SK-N-SH (cell line): ENCODE measurements at places on chromosomes 7 and 10. TPM values are rescaled to one million over a fixed set of nuclear protein-coding genes. Genes with fewer than 3 reads are reported as not detected.

ZNRF2 gene
- polyA plus RNA-seq, result 3.8 and 4.0 TPM in 2 replicates

TLL2 gene
- 0.28 and 0.36 TPM in 2 replicates for polyA plus RNA-seq

SLC18A3 gene
- polyA plus RNA-seq, result 1.7 TPM in 2 replicates

POLR2J2 gene
- polyA plus RNA-seq, result 3.5 and 4.8 TPM in 2 replicates

FAM237B gene
- polyA plus RNA-seq, result 0.02 and 0.03 TPM in 2 replicates

OGDHL gene
- polyA plus RNA-seq, result 25.4 and 32.6 TPM in 2 replicates

FAM13C gene
- 7.0 and 7.6 TPM in 2 replicates for polyA plus RNA-seq

PLXDC2 gene
- 2.5 and 3.0 TPM in 2 replicates for polyA plus RNA-seq

EGFR gene
- polyA plus RNA-seq, result 30.7 and 37.6 TPM in 2 replicates

DNA sequence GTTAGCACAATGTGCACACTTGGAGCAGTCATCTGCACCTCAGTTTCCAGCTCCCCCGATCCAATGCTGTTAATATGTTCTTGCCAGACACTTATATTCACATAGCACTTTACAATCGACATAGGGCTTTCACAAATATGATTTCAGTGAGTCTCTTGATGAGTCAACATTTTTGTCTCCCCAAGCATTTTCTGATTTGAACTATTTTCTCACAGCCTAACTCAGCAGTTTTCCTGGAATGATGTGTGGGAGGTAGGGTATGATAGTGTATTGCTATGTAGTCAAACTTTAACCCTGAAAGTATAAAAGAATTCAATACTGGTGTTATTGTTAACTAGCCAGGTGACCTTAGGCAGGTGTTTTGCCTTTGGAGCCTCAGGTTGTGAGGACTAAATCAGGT is 82.5 kb upstream of the LRGUK start:
- no peak overlapping the region for H3K27ac ChIP-seq
- peaks cover 9% of the 10 kb centered on the region; the same call in 1 of the 2 replicates for H3K36me3 ChIP-seq
- no peaks in the 10 kb centered on the region for H3K27me3 ChIP-seq
- no peak overlapping the region for H3K4me3 ChIP-seq
- peaks cover 29% of the 10 kb centered on the region for H3K4me1 ChIP-seq

DNA sequence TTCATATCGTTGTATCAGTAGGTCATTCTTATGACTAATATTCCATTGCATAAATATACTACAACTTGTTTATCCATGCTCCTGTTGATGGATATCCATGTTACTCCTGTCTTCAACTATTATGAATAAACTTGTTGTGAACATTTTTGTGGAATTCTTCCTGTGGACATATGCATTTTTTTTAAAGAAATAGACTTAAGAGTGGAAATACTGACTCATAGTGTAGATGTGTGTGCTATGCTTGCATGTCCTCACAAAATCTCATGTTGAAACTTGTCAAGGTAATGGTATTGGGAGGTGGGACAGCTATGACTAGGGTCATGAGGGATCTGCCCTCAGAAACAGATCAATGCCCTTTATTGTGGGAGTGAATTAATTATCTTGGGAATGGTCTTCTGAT is 240.5 kb upstream of the PRSS58 start:
- no peaks in the 10 kb centered on the region for H3K4me1 ChIP-seq
- H3K4me3 ChIP-seq, result no peak overlapping the region
- DNase-seq, result no peak
- no peaks in the 10 kb centered on the region for H3K36me3 ChIP-seq
- H3K27me3 ChIP-seq, result peaks cover 35% of the 10 kb centered on the region; the same call in 1 of the 2 replicates

- no peak overlapping the region for H3K4me3 ChIP-seq
- DNase-seq, result no peak
- no peaks in the 10 kb centered on the region for H3K36me3 ChIP-seq
- peak overlapping the region; percentile 68; the same call in 1 of the 2 replicates for H3K27ac ChIP-seq
- no peaks in the 10 kb centered on the region for H3K27me3 ChIP-seq
These were observed 63.4 kb downstream of the DIP2C start for GRCh38 chr10:625751-626711.

DNA sequence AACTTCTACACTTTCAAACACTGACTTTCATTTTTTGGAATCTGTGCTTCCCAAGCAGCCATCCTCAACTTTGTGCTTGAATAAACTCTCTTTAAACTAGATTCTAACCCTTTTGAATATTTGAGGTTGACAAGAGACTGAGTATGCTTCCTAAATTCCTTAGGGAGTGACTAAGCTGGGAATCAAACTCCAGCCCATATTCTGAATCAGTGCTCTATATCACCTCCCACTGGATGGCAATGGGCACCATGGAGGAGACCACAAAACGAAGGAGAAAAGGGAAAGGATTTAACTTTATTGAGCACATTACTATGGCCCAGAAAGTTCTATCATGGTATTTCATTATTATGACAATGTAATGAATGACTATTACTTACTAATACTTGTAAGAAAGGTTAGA is 17.2 kb upstream of the SLC26A4 start:
- H3K4me1 ChIP-seq, result peaks cover 3% of the 10 kb centered on the region; the same call in 1 of the 2 replicates
- no peaks in the 10 kb centered on the region for H3K36me3 ChIP-seq
- no peak for DNase-seq
- H3K27ac ChIP-seq, result peak overlapping the region; percentile 32
- no peak overlapping the region for H3K4me3 ChIP-seq

- no peak for DNase-seq
- H3K4me1 ChIP-seq, result no peaks in the 10 kb centered on the region
- no peak overlapping the region for H3K27ac ChIP-seq
These were observed 120.3 kb downstream of the GATA3 start for GRCh38 chr10:8174762-8175161.

GRCh38 chr10:124174673-124175645 is 81.6 kb upstream of the CHST15 start:
- no peak overlapping the region for H3K4me3 ChIP-seq
- no peak for DNase-seq
- no peaks in the 10 kb centered on the region for H3K27me3 ChIP-seq
- no peak overlapping the region for H3K27ac ChIP-seq

- no peak for DNase-seq
- H3K4me1 ChIP-seq, result no peaks in the 10 kb centered on the region
- no peak overlapping the region for H3K27ac ChIP-seq
- H3K27me3 ChIP-seq, result no peaks in the 10 kb centered on the region
- no peaks in the 10 kb centered on the region for H3K36me3 ChIP-seq
- no peak overlapping the region for H3K4me3 ChIP-seq
These were observed 3.6 kb downstream of the R3HCC1L start for GRCh38 chr10:98138031-98138430.

- H3K27me3 ChIP-seq, result peaks cover 50% of the 10 kb centered on the region
- no peak overlapping the region for H3K27ac ChIP-seq
- H3K4me3 ChIP-seq, result no peak overlapping the region
These were observed 4.2 kb downstream of the AHR start for GRCh38 chr7:17302575-17303142.

DNA sequence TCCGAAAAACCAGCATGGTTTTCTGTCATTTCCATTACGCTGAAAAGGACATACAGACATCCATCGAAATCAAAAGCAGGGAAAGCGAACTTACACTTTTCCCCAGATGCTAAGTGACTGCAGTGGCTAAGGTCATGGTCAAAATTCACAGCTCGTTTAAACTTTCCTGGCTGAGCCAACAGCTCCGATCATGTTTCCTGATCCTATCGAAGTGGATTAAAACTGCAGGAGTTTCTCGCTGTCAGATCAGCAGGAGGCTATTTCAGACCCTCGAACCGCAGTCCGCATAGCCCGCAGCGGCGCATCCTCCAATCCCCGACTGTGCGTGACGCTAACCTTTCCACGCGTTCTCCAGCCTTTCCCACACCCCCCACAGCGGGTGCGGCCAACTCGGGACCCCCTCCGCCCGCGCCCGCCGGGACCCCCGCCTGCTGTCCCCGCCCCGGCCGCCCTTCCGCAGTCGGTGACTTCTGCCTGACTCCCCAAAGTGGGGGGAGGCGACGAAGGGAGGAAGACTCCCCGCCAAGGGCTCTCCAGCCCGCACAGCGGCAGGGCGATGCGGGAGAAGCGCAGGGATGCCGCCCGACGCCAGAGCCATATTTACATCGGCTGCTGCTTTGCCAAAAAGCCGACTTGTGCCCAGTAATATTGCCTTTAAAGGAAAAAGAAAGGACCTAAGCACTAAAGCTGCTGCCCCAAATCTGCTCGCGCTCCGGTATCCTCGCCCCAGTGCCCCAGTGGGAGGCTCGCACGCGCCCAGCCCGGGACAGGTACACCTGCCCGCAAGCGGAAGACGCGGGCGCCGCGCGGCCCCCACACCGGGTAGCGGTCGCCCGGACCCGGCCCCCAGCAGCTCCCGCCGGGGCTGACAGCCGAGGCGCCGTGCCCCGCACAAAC is 1.2 kb downstream of the PIP4K2A start:
- no peaks in the 10 kb centered on the region for H3K36me3 ChIP-seq
- H3K27me3 ChIP-seq, result no peaks in the 10 kb centered on the region
- H3K27ac ChIP-seq, result no peak overlapping the region; the same call in 1 of the 2 replicates
- peak overlapping the region; percentile 96 for H3K4me3 ChIP-seq

- H3K36me3 ChIP-seq, result no peaks in the 10 kb centered on the region
- no peaks in the 10 kb centered on the region; the same call in 1 of the 2 replicates for H3K4me1 ChIP-seq
- DNase-seq, result no peak
- no peak overlapping the region for H3K4me3 ChIP-seq
- H3K27me3 ChIP-seq, result no peaks in the 10 kb centered on the region
- H3K27ac ChIP-seq, result no peak overlapping the region
These were observed 95.0 kb downstream of the KLF6 start for GRCh38 chr10:3689871-3690510.

DNA sequence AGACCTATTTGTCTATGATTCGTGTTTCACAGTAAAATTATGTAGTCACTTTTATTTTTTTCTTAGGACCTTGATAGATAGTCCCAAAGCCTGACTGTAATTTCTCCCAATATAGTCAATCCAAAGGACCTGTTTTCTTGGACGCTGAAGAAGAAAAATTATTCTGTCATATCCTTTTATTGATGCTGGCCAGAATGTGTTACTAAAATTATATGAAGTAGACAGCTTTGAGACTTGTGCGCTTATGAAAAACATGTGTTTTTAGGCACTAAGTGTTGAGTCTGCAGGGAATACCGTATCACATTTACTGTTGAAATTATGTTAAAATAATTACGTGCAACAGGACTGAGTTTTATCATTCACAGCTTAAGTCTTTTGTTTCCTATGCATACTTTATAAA is 17.9 kb downstream of the TES start:
- no peak for DNase-seq
- no peak overlapping the region for H3K4me3 ChIP-seq
- H3K27me3 ChIP-seq, result no peaks in the 10 kb centered on the region; the same call in 1 of the 2 replicates
- H3K4me1 ChIP-seq, result peaks cover 48% of the 10 kb centered on the region; the same call in 1 of the 2 replicates
- peak overlapping the region; percentile 98 for H3K27ac ChIP-seq

DNA sequence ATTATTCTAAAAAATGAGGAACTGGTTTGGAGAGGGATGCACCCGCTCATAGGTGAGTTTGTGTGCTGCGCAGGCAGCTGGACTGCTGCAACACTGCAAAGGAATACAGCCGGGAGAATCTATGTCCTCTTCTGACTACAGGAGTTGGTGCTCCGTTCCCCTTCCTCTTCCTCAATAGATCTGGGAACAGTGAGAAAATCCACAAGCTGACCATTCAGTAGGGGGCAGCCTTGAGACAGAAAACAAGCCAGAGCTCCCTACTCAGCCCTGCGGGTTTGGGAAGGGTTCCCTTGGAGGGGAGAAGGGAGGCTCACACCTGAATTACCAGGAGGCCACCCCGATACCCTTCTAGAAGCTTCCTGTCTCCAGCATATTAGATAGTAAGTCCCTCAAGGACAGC is 87.3 kb upstream of the FOXI2 start:
- no peaks in the 10 kb centered on the region for H3K4me1 ChIP-seq
- H3K36me3 ChIP-seq, result no peaks in the 10 kb centered on the region
- H3K27me3 ChIP-seq, result no peaks in the 10 kb centered on the region
- no peak overlapping the region for H3K27ac ChIP-seq
- peak; percentile 1 for DNase-seq
- H3K4me3 ChIP-seq, result no peak overlapping the region

- H3K27me3 ChIP-seq, result no peaks in the 10 kb centered on the region
- peak overlapping the region; percentile 77; the same call in 1 of the 2 replicates for H3K27ac ChIP-seq
- peaks cover 46% of the 10 kb centered on the region for H3K4me1 ChIP-seq
- no peak overlapping the region for H3K4me3 ChIP-seq
These were observed 12.0 kb downstream of the INPP5F start for GRCh38 chr10:119737823-119738222.

DNA sequence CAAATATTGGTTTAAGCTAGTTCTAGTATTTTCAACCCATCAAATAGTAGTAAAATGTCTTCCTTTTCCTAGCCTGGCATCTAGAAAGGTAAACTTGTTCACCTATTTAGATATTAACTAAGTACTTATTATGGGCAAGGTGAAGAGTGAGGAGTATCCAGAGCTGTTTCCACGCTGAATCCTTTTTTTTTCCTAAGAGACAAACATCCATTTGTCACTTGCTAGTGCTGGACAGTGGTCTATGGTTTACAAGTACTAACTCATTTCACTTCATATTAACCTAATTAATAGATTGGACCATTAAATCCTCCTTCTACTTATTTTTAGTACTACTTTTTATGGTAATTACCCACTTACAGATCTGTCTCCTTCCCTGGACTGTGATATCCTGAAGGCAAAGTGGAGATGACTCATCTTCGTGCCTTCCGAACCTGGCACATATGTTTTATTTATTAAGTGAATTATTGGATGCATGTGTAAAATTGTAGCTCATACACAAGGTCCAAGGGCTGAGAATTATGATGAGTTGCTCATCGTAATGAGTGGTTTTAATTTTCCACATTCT is 159.6 kb upstream of the IGFBP3 start:
- 0 out of 2 replicates have a peak, but pooled peaks cover 4% of the 10 kb centered on the region for H3K4me1 ChIP-seq
- H3K27me3 ChIP-seq, result no peaks in the 10 kb centered on the region
- no peaks in the 10 kb centered on the region for H3K36me3 ChIP-seq
- H3K4me3 ChIP-seq, result no peak overlapping the region
- no peak for DNase-seq

DNA sequence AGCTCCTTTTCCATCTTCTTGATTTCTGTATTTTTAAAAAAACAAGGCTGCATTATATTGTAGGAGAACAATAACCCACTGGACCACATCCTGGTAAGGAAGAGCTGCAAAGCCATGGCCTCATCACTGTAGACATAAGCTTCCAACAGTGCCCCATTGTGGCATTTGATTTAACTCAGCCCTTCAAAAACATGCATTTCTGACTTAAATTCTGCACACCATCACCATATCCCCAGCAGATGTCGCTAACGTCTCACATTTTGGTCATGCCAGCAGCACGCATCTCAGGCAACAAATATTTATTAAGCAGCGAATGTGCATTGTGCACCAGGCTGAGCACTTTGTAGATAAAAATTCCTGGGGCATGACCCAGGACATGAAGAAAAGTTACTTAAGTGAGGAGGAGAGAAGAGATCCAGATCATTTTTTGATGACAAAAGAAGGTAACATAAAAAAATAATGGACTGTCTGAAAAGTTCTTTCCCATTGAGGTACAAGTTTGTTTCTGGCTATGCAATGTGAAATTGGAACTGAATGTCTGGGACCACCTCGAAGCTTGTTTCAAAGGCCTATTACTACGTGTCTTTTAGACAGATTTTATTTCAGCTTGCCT is 164.6 kb upstream of the CDCA7L start:
- no peaks in the 10 kb centered on the region for H3K4me1 ChIP-seq
- H3K36me3 ChIP-seq, result no peaks in the 10 kb centered on the region
- no peak overlapping the region for H3K27ac ChIP-seq
- H3K27me3 ChIP-seq, result no peaks in the 10 kb centered on the region

- no peaks in the 10 kb centered on the region; the same call in none of the 2 replicates for H3K4me1 ChIP-seq
- no peak for DNase-seq
- no peak overlapping the region for H3K4me3 ChIP-seq
These were observed 469.0 kb upstream of the IGFBP3 start for GRCh38 chr7:46390042-46390441.

- H3K36me3 ChIP-seq, result no peaks in the 10 kb centered on the region
- no peak for DNase-seq
- H3K27me3 ChIP-seq, result no peaks in the 10 kb centered on the region
- no peaks in the 10 kb centered on the region for H3K4me1 ChIP-seq
These were observed 319.9 kb downstream of the ARL4A start for GRCh38 chr7:13007331-13007730.
